ENCODE measurements at places on chromosomes 7 and 10.

- no peak for DNase-seq
These were observed 17.4 kb downstream of the TRIM8 start for GRCh38 chr10:102661658-102662028.

- DNase-seq = no peak
These were observed 5.8 kb downstream of the MAT1A start for GRCh38 chr10:80283536-80284199.

DNA sequence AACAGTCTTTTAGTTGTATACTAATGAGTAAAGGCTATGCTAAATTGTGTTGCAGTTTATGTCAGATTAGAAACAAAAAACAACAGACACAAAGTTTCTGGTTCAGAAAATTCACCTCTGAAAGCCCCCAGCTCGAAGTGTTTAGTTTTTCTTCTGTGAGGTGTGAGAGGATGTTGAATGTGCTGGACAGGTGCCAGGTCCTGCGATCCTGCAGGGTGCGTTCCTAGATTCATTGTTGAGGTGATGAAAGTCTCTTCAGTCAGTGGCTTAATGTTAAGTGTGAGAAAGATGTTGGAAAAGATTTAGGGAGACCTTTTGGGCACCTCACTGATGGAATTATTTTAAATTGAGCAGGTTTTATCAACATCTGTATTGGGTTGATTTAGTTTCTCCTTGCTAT, 287.3 kb downstream of the SDK1 start:
- DNase-seq = no peak

DNA sequence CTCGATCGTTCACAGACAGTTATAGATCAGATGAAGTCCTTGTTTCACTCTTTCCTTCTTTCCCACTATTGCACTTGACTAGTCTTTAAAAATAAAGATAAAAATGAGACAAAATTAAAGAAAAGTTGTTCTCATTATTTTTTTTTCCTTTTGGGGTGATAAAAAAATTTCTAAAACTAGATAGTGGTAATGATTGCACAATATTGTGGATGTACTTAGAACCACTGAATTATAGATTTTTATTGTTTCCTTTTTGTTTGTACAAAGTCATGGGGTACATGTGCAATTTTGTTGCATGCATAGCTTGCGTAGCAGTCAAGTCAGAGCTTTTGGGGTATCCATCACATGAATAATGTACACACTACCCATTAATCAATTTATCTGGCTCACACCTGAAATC, 97.3 kb downstream of the PHTF2 start:
- DNase-seq = no peak

- DNase-seq = peak; percentile 84
These were observed 29.7 kb downstream of the TRIM8 start for GRCh38 chr10:102673819-102674511.

DNA sequence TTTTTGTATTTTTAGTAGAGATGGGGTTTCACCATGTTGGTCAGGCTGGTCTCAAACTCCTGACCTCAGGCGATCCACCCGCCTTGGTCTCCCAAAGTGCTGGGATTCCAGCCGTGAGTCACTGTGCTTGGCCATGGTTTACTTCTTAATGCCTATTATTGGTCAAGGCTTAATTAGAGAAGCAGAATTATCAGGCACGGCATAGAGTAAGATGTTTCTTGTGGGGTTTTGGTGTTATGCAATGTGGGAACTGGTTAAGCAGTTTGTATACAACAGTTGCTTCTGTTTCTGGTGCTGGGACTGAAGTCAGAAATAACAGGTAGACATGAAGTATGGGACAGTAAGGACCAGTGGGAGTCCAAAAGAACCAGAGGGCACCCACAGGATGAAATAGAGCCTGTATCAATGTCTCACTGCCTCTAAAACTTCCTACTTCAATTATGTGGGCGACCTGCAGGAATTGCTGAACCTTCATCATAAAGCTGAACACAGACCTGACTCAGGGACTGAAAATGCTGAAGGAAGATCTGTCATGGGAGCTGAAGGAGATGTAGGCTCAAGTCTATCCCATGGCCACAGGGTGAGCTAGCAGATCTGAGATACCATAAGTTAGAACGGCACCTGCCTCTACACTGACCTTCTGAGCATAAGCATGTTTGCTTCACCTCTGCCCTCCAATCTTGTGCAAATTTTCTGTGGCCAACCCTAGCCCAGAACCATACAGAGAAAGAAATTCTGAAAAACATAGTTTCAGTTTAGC, 38.3 kb upstream of the VCL start:
- no peak for DNase-seq

GRCh38 chr10:8035006-8035640, 19.4 kb upstream of the GATA3 start:
- peak; percentile 24 for DNase-seq

DNA sequence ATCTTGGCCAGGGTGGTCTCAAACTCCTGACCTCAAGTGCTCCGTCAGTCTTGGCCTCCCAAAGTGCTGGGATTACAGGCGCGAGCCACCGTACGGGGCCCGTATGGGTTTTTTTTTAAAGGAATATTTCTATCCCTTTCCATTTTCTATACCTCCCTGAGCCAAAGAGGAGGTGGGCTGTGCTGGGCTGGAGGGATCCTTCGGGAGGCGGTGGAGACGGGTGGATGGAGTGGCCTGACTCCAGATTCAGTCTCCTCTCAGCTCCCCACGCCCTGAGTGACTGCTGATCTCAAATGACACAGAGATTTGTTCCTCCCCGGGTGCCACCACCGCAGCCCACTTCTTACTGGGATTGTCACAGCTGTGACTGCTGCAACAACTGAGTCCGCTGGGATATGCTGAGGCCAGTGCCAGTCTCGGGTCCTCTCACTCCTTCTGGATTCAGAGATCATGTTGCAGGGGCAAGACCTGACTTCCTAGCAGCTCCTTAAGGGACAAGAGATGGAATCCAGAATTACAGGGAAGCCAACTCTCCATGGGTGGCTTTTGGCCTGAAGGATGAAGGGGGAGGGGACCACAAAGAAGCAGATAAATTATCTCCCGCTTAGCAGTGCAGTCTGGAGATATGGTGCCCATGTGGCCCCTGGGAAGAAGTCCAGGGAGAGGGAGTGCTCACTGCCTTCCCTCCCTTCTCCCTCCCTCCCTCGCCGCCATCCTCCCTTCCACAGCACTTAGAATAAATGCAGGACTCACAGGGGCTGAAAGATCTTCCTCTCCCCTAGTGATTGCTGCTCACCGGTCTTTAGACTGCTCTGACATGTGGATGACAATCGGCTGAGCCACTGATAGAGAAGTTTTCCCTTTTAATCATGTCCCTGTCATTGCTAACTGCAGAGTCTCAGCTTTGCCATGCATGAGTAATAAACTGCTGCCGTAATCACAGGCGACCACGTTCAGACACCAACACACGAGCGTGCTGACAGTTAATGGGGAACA, 14.3 kb downstream of the GALNT17 start:
- no peak for DNase-seq

DNA sequence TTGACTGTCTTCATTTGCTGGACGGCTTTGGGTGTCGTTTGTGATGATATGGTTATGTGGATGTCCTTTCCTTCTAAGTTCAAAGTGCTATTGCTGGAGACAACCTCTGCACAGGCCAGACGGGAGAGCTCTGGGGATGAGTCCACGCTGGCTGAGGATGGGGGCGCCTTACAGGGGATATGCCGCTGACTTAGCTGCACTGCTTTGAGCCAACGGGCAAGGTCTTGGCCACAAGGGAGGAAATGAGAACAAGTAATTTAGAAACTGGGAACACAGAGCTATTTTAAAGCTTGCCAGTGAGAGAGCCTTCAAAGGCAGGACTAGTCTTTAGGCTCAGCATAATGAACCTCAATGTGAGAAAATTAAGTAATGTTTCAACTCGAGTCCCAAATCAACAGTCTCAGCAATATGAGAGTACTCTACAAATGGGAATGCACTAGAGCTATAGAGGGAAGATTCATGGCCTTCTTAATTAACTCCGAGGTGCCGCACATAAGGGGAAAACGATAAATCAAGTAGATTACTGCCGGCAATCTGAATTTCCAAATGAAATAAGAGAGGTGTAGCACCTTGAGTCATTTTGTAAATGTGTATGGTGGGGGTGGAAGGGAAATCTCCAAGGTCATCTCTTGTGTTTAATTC, 209.3 kb downstream of the JAZF1 start:
- no peak for DNase-seq
